ENCODE measurements at places on chromosomes 3 and 15.

DNA sequence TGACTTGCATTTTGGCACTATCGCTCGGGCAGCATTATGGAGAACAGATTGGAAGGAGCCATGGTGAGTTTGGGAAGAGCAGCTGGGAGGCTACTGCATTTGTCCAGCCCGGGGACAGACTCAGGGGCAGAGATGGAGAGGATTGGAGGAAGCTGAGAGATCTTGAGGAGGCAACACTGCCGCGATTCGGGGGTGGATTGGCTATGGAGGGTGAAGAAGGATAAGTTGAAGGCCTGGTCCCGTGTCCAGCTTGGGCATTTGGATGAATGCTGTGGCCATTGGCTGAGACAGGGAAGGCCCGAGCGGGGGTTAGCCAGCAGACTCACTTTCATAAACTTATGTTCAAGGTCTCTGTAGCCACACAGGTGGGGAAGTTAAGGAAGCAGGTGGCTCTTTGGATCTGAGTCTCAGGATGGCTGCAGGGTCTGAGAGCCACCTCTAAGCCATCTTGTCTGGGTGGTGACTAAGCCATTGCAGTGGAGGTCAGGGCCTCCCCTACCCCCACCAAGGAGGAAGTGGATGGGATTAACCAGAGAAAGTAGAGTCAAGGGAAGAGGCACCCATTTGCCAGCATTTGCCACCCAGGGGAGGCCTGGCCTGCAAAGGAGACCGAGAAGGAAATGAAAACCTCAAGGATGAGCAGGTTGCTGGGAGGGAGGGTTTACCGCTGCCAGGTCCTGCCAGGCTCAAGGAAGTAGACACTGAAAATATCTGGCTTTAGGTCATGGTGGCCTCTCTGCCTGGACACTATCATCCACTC lies 144.0 kb upstream of the TLE3 start:
- no peak for DNase-seq

DNA sequence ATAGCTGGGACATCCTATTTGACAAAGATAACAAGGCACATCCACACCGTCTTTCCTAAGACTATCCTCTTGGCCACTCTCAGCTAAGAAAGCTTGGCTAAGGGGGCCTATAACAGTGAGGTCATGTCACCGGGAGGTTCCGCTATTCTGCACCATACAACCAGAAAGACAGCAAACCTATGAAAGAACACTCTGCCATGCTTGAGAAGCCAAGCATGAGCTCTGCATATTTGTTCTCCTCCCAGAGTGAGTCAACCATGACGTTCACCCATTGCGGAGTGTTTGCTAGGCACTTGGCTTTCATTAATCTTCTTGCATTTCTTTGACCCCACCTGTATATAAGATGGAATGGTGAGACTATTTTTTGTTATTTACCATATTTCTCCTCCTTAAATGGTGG lies 141.2 kb downstream of the GMNC start:
- peak; percentile 93 for DNase-seq

GRCh38 chr3:43194490-43195114 lies 88.7 kb upstream of the POMGNT2 start:
- no peak for DNase-seq

DNA sequence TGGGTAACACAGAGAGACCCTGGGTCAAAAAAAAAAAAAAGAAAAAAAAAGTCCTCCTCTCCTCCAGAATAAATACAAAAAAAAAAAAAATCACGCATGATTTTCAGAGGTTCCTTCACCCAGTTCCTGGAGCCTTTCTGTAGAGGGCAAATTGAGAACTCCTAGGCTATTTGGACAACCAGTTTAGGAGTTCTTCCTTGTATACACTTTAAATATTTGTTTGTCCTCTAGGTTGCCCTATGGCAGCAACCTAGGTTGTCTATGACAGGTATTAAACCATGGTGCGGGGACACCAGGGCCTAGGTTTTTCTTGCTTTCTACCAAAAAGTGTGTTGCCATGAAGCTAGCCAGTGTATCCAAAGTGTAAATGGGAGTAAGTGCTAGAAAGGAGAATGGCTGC lies 3.8 kb upstream of the ZFYVE19 start:
- no peak for DNase-seq

DNA sequence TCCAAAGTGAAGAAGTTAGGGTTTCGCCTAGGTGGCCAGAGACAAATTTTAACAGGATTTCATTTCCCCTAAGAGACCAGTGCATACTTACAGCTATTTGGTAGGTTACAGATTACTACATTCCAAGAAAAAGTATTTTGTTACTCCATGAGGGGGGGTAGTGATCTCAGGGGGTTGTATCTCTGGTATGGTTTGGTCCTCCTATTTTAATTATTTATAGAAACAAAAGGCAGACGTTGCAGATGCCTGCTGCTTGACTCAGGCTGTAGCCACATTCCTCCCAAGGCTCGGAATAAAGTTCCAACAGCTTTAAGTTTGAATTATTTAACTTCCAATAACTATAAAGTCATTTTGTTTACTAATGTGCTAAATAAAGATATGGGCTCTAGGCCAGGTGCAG lies 1.3 kb upstream of the TRIM59 start:
- no peak for DNase-seq

DNA sequence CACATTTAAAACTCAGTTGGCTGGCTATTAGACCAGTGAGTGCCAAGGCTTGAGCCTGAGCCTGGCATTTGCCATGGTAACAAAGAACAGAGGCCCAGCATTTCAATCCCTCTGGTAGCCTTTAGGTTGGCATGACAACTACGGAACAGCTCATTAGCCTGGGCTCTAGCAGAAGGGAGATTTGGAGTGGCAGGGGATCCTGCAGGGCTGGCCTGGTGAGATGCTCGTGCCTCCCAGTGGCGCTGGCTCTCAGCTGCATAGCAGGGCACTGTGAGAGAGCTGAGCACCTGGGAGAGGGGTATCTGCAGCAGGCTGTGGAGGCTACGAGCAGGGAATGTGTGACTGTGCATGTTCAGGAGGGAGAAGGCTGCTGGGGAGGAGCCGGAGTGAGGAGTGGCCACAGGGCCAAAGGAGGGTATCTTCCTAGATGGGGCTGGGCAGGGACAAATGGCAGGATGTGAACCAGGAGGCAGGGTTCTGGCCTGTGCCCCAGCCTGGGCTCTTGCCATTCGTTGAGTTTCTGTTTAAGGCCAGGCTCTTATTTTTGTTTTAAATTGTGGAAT lies 5.6 kb upstream of the ABTB1 start:
- no peak for DNase-seq

DNA sequence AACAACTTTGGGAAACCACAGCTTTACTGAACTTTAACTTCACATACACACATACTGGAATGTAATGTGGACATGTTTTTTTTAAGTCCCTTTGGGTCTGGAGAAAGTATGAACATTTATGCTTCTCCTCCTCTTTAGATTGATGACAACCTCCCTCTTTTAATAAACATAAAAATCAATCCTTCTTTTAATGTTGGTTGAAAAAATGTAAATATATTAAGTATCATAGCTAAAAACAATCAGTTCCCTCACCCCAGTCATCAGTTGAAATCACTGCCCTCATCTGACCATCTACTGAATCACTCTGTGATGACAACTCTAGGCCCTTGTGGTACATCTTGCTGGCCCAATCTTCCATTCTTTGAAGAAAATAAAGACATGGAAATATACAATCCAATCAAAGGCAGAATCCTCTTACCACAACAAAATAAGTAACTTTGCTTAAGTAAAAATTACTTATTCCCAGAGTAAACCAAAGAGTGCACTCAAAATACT lies 6.4 kb downstream of the AAGAB start:
- DNase-seq: no peak

GRCh38 chr3:102057781-102058421 lies 208.6 kb downstream of the NFKBIZ start:
- DNase-seq: no peak

DNA sequence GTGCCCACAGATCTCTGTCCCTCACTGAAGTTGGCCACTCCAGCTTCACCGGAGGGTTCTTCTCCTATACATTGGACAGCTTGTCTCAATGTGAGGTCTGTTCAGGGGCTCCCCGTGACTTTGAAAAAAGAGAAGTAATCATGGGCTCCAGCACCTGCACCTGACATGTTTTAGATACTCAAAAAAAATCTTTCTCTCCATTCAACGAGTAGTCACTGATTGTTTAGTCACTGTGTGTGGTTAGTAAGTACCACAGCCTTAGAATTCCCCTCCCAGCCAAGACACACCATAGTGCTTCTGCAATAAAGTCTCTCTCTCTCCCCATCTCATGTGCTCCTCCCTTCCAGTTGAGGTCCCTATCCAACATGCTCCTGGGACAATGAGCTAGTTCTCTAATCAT lies 18.6 kb downstream of the CCR9 start:
- DNase-seq: no peak

GRCh38 chr3:78823859-78824258 lies 943.9 kb downstream of the ROBO1 start:
- no peak for DNase-seq

DNA sequence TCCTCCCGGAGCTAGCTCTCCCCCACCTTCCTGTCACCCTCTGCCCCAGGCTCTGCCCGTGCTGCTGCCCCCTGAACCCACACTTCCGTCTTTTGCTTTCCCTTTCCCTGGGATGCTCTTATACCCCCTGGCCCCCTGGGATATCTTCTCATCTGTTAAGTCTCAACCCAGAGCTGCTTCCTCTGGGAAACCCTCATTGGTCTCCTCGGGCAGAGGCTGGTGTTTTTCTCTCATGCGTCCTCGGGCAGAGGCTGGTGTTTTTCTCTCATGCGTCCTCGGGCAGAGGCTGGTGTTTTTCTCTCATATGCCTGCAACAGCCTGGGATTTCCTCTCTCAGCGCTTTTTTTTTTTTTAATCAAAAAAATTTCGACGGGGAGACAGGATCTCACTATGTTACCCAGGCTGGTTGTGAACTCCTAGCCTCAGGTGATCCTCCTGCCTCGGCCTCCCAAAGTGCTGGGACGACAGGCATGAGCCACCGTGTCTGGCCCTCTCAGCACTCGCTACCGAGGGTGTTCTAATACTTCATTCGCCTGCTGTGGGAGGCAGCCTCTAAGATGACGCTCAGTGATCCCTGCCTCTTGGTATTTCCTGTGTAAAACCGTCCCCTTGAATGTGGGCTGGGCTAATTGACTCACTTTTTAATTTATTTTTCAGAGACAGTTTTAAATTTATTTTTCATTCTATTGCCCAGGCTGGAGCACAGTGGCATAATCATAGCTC lies 62.7 kb upstream of the TFRC start:
- DNase-seq: no peak

DNA sequence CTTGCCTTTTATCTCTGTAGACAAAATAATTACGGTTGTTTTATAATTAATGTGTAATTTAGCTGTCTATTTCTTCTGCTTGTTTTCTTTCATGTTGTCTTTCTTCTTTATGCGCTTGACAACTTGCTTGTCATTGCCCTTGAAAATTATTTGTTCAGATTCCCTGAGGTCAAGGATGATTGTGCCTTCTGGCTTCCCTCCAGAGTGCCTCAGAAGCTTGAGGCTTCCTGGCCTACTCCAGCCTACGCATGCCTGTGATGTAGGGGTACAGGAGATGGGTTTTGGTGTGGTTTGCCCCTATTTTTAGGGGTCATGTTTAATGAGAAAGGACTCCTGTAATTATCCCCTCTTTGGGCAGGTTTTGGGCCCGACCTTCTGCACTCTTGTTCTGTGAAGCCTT lies 231.5 kb downstream of the SV2B start:
- no peak for DNase-seq

- DNase-seq: no peak
Observed at GRCh38 chr15:78651930-78652615, 11.1 kb upstream of the CHRNB4 start.

GRCh38 chr3:38139191-38139590 lies 730 bp downstream of the MYD88 start:
- no peak for DNase-seq

DNA sequence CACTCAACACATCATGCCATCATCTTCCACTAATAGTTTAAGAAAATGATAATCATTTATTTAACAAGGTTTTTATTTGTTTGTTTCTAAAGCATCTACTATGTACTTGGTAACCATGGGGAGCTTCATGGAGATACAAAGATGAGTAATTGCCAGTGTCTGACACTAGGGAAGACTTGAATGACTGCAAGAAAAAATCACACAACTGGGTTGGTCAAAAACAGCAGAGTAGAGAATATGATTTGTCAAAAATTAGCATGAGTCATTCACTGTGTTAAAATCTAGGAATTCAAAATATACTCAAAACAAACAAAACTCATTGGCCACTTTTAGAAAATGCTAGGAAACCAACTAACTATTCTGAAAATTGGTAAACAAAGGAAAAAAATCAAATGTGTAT lies 6.3 kb downstream of the BNC1 start:
- DNase-seq: no peak

GRCh38 chr3:113643583-113643982 lies 52.9 kb downstream of the USF3 start:
- DNase-seq: no peak

- peak; percentile 47 for DNase-seq
Observed at GRCh38 chr3:84965141-84965540, 6.4 kb downstream of the CADM2 start.

- no peak for DNase-seq
Observed at GRCh38 chr3:150291515-150291914, 116.6 kb upstream of the TSC22D2 start.

DNA sequence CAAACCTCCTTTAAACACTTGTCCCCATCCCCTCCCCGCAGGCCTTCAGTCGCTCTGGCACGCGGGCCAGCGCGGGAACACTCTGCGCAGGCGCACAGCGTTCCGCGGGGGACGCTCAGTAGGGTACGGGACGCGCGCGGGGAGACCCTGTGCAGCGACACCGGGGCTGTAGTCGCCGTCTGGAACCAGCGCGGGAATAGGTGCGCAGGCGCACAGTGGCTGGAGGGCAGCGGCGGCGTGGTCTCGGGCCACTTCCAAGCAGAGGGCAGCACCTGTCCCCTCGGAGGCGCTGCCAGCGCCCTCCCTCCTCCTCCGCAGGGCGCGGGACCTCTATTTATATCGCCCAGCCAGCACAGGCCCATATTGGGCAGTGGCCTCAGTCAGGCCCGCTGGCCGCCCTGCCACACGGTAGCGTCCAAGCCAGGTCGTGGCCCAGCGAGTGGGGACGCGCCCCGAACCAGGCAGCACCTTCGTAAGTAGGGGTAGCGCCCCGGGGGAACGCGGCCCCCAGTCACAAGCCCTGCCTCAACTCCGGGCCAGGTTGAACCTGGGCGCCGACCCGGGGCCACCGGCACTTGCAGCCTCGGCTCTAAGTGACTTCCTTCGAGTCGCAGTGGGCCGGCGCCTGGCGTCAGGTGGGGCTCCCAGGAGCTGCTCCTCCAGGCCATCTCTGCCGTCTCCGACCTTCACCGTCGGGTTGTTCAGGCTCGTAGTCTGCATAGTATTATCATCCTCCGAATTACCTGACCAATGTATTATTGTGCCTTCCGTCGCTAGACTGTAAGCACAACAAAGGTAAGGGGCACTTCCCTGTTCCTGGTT lies at the start of gene KBTBD12:
KBTBD12 (plus strand) TSS at position 118 of the 822 bp plus-strand sequence. CDS start 7,830 bp downstream, outside the sequence.
- no peak for DNase-seq

- DNase-seq: no peak
Observed at GRCh38 chr3:184015381-184016019, 2.2 kb downstream of the ABCC5 start.
